RWPE1 (cell line): ENCODE measurements at places on chromosomes 11 and 22.
A peak's percentile ranks its signal among the peaks of the same experiment; 100 is the strongest.

DNA sequence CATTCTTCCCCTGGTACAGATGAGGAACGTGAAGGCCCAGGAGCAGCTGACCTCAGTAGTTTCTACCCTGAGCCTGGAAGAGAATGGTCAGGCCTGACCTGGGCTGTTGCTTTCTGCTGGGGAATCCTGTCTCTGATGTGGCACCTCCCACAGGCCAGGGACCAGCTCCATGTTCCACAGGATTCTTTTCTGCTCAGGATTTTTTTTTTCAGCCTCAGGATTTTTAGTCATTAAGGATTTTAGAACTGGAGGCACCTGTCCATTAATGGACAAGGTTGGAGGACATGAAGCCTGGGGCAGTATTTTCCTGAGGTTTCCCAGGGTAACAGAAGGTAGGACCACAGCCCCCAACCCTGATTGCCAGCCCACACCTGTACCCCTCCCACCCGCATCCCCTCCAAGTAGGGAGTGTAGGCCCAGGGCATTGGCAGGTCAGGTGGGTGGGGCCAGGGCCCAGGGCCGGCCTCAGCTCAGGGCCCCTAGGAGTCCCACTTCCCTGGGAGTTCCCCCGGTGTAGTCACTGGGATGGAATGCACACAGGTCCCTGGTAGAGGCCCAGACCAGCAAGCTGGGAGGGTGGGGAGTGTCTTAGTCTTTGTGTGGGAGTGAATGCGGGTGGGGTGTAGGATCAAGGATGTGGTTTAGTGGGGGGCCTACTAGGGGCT is 16.1 kb downstream of the BIK start:
- DNase-seq, result peak; percentile 92

DNA sequence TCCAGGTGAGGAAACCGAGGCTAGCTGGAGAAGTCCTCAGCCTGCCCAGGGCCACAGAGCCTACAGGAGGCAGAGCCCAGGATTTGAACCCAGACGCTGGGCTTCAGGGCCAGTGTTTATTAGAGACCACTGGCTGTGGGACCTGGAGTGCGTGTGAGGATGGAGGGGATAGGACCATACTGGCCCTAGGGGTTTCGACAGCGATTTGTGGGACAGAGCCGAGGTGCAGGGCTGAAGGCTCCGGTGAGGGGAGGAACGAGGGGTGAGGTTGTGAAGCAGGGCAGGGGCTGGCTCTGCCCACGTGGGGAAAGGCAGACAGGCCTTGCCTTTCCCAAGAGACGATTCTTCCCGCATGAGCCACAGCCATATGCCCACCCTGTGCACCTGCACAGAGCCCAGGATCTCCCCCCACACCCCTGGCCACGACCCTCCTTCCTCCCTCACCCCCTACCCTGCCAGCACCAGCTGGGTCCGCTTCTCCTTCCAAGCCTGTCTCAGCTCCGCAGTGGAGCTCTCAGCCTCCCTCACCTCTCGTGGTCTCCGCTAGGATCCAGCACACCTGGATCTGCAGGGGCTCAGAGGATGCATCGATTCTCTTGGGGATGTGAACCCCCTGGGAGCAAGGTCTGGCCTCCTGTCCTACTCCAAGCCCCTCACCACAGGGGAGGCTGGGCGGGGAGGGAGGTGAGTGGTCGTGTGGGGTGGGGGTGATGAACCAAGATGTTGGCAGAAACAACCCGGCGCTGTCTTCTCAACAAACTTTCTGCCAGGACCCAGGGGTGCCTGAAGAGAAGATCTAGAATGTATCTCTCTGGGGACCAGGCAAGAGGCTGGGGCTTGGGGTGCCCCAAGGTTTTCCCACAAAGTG is 58.4 kb downstream of the RTL6 start:
- no peak for DNase-seq

DNA sequence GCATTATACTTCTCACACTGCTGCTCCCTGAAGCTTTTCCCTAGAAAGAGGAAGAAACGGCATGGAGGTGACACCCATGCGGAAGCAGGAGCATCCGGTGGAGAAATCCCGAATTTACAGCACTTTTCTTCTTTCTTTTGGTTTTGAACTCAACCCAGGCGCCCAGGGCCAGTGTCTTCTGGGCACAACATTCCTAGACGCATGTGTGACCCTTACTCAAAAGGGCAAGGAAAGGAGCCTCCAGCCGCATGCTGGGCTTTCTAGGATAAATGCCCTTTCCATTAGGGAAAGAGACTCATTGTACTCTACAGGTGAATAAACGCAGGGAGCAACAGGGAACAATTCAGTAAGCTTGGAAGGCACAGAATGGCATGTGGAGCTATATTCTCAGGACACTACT is 19.5 kb downstream of the ADAMTS8 start:
- DNase-seq, result no peak

- no peak for DNase-seq
These were observed 206.4 kb upstream of the E2F8 start for GRCh38 chr11:19447150-19447566.

DNA sequence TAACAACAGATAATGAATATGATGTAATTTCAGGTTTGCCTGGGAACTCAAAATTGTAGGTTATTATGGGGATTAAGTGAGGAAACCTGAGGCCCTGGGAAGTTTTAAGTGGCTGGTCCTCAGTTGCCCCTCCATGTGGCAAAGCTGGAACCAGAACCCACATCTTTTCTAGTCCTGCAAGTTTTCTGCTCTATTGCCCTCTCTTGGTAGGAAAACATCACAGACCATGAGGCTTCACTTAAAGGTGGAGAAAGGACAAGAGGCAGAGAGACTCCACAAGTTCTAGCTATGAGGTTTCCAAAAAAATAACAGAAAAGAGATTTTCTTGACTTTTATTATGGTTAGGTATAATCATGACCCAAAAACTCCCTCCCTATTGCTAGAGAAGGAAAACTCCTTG is 115.5 kb upstream of the DDI1 start:
- DNase-seq, result no peak

- no peak for DNase-seq
These were observed 419.6 kb upstream of the KIRREL3 start for GRCh38 chr11:127420139-127420538.

DNA sequence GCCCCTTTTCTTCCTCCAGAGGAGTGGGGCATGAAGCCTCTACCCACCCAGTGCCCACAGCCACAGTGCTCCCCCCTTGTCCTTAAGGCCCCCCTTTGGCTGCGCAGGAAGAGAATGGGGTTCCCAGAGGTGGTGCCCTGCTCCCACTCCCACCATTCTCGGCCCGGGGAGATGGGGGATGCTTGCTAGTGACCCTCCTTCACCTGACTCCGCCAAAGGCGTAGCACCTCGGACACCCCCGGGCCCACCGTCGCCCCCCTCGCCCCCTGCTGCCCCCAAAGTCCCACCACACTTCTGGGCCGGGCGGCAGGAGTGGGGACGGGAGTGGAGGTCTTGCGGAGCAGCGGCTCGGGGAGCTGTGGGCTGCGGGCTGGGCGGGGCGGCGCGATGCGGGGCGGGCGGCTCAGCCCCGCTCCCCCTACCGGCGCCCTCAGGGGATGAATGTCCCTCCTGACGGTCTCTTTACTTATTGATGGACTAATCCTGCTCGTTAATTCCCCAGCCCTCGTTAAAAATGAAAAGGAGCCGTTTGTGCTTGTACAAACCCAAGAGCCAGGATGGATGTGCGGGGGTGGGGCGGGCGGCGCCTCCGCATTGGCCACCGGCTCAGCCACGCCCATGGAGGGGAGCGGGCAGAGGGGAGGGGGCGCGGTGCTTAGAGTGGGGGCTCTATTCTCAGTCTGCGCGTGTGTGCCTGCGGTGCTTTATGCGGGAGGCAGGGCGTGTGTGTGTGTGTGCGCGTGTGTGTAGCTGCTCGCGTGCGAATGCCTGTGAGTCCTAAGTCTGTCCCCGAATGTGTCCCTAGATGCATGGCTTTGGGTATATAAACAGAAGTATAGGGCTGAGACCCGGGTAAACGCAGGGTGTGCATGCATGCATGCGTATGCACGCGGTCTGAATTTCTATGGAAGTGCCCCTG is 25.6 kb downstream of the SYT7 start:
- DNase-seq, result no peak

- no peak for DNase-seq
These were observed 25.4 kb upstream of the ADORA2A start for GRCh38 chr22:24401931-24402367.

DNA sequence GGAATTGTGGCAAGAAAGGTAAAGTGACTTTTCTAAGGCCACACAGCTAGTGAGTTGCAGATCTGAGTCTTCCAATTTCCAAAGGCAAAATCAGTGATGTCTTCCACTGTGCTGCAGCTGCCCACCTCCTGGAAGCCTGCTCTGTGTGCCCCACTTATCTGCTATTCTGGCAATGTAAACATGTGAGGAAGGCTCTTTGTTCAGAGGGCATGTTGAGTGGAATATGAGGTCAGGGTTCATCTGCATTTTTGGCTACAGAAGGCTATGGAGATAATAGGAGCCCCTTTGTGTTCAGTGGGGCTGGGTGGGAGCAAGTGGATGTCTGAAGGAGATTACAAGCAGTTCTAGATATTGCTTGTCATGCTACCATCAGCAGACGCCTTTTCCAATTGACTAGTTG is 396.2 kb downstream of the BUD13 start:
- no peak for DNase-seq

GRCh38 chr22:25062386-25063085 is 110.0 kb downstream of the KIAA1671 start:
- no peak for DNase-seq

DNA sequence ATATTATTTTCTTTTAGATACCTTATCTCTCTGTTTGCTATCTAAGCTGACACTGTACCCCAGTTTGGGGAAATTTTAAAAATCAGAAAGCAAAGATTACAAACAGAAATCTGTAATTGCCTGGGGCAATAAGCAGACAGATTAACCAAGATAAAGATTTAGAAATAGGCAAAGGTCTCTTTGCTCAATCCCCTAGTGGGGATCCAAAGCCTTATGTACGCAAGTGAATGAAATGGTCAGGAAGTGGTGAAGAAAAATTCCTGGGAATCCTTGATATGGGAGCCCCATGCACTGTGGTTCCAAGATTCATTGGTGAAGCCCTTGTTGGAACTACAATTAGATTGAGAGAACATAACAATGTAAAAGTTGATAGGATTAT is 139.5 kb upstream of the GUCY1A2 start:
- no peak for DNase-seq

DNA sequence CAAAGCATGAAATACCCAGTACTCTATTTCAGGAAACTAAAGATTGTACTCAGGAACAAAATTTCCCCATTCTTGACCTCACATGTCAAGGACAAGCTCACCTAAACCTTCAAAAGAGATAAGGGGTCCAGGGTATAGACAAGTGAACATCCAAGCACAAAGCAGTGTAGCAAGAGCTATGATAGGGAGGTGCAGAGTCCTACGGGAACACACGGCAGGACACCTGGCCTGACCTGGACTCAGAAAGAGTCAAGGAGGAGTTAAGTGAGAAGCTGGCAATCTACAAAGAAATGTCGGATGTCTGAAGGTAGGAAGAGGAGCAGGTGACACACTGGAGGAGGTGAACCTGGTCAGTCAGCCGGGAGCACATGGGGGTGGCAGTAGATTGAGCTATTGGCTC is 67.1 kb upstream of the LDLRAD3 start:
- DNase-seq, result no peak

GRCh38 chr11:48169259-48169658 is 47.4 kb upstream of the OR4B1 start:
- no peak for DNase-seq

DNA sequence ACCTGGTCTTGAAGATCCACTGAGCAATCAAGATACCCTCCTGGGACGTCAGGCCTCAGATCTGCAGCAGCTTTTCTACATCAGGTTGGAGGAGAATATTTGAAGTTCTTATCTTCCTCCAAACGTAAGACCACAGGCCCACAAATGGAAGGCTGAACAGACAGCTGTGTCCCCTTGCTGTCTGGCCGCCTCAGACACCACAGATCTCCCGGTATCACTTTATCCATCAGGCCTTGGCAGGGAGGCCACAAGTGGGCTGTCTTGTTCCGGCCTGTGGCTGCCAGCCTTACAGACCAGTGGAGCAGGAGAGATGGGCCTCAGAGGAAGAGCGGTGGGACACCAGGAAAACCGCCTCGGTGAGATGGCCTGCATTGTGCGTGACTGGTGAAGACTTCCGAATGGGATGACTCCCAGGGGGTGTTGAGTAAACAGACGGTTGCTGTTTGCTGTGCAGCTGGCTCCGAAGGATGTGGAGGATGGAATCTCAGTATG is 15.9 kb downstream of the UBASH3B start:
- no peak for DNase-seq

DNA sequence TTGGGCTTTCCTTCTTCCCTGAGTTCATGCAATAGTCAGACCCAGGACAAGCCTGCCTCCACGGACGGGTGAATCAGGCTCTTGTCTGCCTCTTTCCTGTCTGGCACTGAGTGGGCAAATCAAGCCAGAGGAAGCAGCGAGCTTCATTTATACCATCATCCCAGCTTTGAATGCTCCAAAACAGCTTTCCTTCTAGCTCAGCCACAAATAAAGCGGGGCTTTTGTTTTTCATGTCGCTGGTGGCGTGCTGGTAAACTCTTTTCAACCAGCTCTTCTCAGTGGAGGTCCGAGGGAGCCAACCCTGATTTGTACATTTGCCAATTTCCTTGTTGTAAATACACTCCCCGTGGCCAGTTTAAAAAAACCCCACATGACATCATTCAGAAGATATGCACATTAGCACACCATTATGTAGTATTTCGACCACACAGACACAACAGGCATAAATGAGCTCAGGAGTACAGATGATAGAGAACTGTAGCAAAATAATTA is 8.6 kb downstream of the C11orf91 start:
- DNase-seq, result peak; percentile 75

DNA sequence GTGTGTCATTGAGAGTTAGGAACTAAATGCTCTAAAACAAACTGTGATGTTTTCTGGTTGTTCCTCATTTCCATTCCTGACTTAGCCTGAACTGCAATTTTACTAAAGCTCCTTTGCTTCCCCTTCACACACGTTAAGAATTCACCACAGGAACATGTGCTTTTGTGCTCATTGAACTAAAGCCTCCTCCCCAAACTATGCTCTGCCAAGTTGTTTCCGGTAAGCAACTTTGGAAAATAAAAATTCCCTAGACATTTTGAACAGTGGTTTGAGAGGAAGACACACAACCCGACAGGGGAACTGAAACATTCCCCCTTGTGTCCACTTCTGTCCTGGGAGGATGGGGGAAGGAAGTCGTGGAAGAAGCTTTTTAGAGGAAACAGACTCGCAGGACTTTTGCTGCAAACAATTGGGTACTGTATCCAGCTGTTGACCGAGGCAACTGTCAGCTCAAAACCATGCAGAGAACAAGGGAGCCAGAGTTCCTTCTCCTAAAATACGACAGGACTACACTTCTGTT is 66.9 kb downstream of the GAB2 start:
- DNase-seq, result no peak

- DNase-seq, result no peak
These were observed 43.4 kb downstream of the BCR start for GRCh38 chr22:23223569-23224317.

DNA sequence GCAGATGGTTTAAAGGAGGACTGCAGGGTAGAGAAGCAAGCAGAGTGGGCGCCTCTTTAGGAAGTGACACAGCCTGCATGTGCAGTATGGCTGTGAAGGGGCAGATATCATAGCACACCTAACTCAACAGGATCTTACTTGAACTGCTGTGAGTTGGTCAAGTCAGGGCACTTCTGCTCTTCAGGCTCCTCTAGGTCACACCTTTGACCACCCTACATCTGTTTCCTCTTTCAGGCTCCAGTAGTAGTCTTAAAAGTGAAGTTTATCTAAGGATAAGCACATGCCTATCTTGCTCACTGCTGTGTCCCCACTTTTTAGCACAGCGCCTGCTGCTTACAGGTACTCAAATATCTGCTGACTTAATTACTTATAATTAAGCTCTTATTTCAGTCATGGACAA is 6.5 kb downstream of the MRPL16 start:
- no peak for DNase-seq
